Dermis blood vessel endothelial cell (primary cell): ENCODE measurements at places on chromosomes 6 and 20.
A peak's percentile ranks its signal among the peaks of the same experiment; 100 is the strongest.

DNA sequence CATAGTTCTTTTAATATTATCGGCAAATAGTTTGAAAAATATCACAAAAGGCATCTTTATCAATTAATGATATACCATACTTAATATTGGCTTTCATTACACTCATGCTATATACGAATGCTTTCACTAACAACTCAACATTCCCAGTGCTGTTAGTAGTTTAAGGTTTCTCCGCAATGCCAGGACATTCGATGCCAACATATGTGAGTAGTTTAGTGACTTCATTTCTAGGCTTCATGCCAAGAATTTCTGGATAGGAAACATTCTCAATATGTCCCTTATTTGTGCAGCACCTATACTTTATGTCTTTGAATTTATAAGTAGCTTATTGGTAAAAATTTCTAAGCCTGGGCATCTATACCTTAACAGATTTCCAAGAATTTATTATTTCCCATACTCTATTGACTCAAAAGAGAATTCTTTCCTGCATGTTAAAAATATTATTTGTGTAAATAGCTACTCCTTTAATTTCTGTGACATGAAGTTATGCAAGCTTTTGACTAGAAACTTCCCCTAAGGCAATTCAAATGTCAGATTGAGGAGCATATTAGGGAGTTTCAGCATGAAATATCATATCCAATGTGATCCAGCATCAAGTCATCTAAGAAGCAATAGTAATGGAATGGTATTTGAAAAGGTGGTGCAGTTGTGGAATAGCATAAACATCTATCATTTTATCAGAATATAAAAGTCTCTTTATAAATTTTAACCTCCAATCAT, 236.0 kb upstream of the STXBP5 start:
- DNase-seq: peak; percentile 80

DNA sequence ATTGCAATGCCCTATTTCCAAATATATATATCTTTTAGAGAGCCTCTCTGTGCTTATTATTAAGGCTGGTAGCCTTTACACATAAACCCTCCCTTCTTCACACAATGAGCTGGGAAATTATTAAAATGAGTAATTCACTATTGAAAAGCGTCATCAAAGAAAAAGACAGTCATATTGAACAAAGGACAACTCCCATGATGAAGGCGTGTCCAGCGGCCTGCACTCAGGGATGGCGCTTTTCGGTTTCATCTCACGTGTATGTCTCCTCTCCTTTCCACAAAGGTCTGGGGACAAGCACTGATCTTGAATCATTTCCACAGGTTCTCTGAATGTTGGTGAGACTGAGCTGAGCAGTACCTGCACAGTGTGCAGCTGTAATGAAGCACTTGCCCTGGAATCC, 3.5 kb downstream of the SERPINB9 start:
- no peak for DNase-seq

GRCh38 chr6:2542101-2542857, 208.4 kb downstream of the MYLK4 start:
- no peak for DNase-seq

- no peak for DNase-seq
Measured at GRCh38 chr6:131692031-131692430, 9.2 kb downstream of the OR2A4 start.

DNA sequence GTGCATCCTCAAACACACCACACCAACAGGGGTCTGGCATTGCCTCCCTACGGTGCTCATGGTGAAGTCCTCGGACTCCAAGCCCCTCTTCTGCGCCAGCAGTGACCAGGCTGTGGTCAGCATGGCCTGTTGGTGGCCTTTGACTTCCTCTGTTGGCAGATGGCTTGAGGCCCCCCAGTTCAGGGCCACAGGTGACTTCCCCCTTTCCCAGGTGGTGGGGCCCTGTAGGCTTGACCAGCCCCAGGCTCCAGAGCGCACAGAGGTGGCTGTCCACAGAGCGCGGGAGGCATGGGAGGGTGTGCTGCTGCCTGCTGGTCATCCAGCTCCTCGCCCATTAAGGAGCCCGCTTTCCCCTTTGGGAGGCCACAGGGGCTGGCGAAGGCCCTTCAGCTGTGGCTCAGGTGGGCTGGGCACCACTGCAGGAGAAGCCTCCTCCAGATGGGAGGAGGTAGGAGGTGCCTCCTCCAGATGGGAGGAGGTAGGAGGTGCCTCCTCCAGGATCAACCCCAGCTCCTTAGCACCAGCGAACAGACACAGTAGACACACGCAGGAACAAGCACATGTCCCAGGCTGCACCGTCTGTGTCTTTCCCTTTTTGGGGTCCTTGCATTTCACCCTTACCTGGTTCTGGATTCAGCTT, 52.1 kb upstream of the BHLHE23 start:
- DNase-seq: no peak

GRCh38 chr6:85428486-85428885, 21.4 kb upstream of the NT5E start:
- DNase-seq: no peak

DNA sequence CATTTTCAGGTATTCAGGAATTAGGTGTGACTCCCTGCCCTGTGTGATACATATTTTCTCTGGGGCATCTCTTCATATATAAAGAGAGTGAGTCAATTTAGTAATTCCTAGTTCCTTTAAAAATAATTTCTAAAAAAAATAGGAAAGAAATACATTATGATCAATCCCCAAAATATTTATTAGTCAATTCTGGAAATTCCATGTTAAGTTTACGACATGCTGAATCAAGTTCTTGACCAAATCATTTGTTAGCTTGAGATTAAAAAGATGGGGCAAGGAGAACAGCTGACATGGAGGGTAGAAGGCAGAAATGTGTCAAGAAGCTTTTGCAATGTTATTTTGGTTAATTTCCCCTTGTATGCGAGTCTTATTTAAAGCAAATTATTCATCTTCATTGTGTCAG, 22.7 kb upstream of the PRDM1 start:
- DNase-seq: no peak

GRCh38 chr6:118656847-118657451, 5.6 kb upstream of the CEP85L start:
- DNase-seq: no peak

DNA sequence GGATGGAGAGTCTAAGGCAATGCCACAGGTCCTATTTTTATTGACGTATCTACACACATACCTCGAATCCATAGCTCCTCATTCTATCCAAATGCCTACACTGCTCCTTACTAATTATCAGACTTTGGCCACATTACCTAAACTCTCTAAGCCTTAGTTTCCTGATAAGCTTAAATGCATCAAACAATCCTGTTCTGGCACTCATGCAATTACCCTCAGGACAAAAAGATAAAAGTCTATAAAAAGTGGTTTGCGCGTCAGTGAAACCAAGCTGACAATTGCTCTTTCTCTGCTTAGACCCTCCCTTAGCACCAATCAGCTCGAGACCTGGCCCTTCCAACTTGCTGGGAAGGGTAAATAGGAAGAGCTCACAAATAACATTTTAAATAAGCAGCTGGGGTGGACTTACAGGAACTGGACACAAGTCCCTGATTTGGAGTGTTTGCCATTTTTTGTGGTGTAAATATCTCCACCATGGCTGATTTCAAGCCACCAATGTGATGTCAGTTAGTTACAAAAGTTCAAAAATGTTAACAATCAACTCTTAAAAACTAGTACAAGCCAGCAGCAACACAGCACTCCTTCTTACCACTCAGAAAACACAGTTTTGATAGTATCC, 7.2 kb upstream of the PLEKHG1 start:
- DNase-seq: no peak

GRCh38 chr20:2917266-2917665, 44.0 kb downstream of the PTPRA start:
- no peak for DNase-seq

- no peak for DNase-seq
Measured at GRCh38 chr6:156391977-156392376, 385.2 kb upstream of the ARID1B start.

GRCh38 chr6:19368511-19368910, 468.7 kb upstream of the ID4 start:
- no peak for DNase-seq

DNA sequence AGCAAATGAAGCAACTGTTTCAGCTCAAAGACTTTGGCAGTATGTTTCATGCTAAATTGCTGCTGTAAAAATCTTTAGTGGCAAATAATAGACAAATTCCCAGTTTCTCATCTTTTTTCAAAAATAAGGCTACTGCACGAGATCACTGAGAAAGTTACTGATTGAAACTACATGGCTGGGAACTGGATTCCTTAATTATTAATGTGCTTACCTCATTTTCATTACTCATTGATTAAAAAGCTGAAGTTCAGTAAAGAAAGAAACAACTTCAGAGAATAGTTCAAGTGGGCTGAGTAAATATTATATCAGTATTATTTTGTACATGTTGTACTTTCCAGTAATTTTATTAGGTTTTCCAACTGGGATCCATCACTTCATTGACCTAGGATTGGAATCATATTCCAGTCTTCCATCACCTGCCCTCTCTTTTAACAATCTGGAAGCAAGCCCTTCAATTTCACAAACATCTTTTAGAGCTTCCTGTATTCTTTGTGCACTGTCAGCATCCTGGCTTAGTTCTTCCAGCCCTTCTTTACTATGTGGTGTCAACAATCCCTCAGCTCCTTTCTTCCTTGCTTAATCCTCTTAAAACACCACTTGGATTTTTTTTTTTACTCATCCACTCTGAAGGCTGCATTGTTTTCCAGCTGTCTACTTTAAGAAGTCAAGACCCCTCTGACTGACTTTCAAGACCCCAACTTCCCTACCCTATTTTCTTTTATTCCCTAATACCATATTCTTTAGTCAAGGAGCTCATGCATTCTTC, 4.3 kb downstream of the MEI4 start:
- DNase-seq: no peak

- DNase-seq: no peak
Measured at GRCh38 chr6:164967102-164967501, 342.3 kb downstream of the C6orf118 start.

DNA sequence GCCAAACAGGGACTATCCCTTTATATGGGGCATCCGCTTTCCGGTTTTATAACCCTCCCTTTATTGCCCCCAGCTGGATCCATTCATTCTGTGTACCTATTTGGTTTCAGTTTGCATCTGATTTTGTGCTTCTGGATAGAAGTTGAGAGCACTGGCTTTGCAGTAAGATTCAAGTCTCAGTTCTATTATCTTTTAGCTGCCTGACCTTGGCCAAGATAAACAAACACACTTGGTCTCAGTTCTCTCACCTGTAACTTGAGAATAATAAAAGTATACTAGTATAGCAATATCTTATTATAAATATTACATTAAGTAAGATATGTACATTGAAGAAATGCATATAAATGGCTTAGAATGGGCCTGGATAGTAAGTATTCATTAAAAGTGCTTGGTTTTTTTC, 182.4 kb upstream of the TSHZ2 start:
- no peak for DNase-seq

DNA sequence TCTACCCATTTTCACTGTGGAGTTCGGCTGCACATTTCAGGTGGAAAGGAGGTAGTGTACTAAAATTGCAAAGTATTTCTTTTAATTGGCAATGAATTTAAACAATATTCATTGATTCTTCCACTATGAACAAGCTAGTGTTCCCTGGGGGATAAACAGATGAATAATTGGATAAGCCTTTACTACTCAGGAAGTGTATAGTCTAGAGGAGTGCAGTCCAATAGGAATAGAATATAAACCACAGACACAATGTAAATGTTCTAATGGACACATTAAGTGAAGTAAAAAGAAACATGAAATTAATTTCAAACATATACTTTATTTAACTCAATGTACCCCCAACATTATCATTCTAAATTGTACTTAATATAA, 28.7 kb downstream of the SGK1 start:
- no peak for DNase-seq

- no peak for DNase-seq
Measured at GRCh38 chr6:105753207-105753606, 332.9 kb upstream of the PRDM1 start.

- DNase-seq: no peak
Measured at GRCh38 chr6:36559011-36559793, 11.9 kb upstream of the STK38 start.

GRCh38 chr20:10280018-10280908, 61.6 kb downstream of the SNAP25 start:
- no peak for DNase-seq

DNA sequence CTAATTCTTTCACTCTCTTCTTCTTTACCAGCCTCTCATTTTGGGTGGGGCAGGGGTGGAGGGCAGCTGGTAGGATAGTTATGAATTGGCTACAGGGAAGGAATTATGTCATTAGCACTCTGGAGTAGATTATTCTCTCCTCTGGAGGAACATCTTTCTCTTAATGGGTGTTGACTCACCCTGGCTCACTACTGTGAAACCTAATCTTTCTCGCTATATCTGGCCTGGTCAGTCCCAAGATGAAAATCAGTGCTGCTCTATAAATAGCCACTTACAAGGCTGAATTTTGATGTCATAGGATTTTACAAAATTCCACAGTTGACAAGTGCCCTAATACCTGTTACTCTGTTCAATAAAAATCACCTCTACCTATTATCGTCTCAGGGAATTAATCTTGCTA, 151.3 kb downstream of the COL9A1 start:
- no peak for DNase-seq

DNA sequence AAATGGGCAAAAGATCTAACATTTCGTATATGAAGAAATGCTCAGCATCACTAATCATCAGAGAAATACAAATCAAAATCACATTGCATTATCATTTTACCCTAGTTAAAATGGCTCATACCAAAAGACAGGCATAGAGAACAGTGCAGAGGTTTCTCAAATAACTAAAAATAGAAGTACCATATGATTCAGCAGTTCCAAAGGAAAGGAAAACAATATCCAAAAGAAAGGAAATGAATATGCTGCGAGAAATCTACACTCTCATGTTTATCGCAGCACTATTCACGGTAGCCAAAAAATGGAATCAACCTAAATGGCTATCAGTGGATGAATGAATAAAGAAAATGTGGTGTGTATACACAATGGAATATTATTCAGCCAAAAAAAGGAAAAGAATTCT, 63.5 kb downstream of the VTA1 start:
- DNase-seq: peak; percentile 68

GRCh38 chr6:130829333-130829910, 2.2 kb downstream of the SMLR1 start:
- DNase-seq: no peak

DNA sequence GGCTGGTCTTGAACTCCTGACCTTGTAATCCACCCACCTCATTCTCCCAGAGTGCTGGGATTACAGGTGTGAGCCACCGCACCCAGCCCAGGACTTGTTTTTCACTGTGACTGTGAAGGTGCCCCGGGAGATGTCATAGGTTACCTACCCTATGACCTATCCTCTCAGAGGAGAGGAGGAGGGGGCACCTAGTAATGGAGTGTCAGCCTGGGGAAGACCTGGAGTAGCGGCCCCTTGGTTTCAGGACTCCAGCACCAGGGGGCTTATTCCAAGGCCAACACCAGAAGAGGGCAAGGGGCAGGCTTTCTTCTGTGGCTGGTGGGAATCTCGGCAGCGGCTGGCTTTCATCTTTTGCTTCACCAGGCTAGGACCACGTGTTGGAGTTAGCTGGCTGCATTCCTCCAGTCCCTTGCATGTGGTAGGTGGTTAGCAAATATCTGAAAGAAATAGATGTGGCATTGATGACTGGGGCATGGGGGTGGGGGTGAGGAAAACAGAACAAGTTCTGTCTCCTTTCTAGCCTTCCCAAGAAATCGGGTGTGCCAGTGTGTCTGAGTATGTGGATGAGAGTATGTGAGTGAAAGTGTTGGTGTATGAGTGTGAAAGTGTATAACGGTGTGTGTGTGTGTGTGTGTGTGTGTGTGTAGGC, 7.9 kb upstream of the ITPR3 start:
- DNase-seq: no peak

GRCh38 chr6:11092668-11093375, 812 bp upstream of the SMIM13 start:
- peak; percentile 55 for DNase-seq

- DNase-seq: no peak
Measured at GRCh38 chr20:54843865-54844264, 368.5 kb downstream of the DOK5 start.

GRCh38 chr6:7784706-7785105, 58.8 kb downstream of the BMP6 start:
- no peak for DNase-seq
